ENCODE measurements at places on chromosomes 3 and 15. TPM values are rescaled to one million over a fixed set of nuclear protein-coding genes. Genes with fewer than 3 reads are reported as not detected.
A peak's percentile ranks its signal among the peaks of the same experiment; 100 is the strongest.

CLEC3B gene
- total RNA-seq: 1.4 TPM

DNA sequence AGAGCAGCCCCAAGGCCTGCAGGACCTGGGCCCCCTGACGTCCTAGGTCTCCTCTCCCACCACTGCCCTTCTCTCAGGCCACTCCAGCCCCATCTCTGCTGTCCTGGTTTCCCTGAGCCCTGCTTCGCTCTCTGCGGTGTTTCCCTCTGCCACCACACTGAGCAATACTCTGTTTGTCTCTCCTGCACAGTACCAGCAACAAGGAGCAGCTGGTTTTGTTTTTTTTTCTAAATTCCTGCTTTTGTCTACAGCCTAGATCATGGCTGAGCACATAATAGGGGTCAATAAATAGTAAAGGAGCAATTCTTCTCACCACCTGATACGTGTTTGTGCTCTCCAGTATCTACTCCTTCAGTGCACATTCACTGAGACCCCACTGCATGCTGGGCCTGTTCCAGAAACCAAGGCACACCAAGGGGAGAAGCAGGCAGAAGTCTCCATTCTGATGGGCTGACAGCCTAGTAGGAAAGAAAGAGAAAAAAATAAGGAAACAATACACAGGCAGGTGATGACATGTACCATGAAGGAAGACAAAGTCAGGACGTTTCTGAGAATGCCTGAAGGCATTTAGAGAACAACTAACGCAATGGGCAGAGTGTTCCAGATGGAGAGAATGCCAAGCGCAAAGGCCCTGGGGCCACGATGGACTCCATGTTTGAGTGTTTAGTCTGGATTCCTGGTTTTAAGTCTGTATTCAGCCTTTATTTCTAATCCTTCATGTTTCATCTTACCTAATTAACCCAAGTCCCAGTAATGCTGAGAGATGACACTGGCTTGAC, 6.0 kb upstream of the ACAD9 start:
- peak; percentile 81 for ATAC-seq

FBXW12 gene
- total RNA-seq: not detected

- ATAC-seq: no peak
Measured at GRCh38 chr3:27557411-27557810, 73.2 kb upstream of the SLC4A7 start.

DNA sequence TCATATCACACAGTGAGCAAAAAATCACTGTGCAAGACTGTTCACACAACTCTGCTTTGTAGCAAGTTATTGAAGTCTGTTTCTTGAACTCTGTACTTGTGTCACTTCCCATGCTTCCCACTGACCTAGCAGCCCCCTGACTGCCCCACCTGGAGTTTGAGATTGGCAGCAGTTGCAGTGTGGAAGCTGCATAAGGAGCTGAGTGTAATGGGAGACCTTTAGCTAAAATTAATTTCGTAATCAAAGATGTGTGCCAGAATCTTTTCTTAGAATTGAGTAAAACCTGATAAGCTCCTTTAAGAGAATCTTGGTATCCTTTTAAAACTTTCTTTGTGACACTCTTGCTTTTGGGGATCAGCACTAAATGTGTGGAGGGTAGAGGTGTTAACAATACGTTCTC, 42.8 kb downstream of the NKIRAS1 start:
- ATAC-seq: no peak

BCL2A1 gene
- not detected for total RNA-seq

- ATAC-seq: no peak
Measured at GRCh38 chr3:19702416-19703078, 231.5 kb downstream of the EFHB start.

DNA sequence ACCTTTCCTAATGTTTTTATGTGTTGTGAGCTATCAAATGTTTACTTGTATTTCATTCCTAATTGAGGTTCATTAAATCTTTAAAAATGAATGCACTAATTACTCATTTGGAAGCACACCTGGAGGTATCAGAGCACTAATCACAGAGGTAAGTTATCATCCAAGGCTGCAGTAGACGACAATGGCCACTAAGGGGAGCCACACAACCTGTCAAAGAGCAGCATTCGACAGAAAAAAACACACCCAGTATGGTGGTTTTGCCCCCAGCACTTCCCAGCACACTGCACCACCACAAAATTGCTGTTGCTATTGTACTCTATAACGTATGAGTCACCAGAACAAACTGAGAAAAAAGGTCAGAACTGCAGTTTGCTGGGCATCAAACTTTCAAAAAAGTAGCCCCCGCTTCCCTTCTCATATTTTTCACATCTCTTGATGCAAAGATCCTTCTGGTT, 205.9 kb upstream of the IGF1R start:
- peak; percentile 67 for ATAC-seq

- no peak for ATAC-seq
Measured at GRCh38 chr3:138404121-138404520, 30.3 kb upstream of the ESYT3 start.

PEX11A gene
- total RNA-seq: 14.0 TPM

DNA sequence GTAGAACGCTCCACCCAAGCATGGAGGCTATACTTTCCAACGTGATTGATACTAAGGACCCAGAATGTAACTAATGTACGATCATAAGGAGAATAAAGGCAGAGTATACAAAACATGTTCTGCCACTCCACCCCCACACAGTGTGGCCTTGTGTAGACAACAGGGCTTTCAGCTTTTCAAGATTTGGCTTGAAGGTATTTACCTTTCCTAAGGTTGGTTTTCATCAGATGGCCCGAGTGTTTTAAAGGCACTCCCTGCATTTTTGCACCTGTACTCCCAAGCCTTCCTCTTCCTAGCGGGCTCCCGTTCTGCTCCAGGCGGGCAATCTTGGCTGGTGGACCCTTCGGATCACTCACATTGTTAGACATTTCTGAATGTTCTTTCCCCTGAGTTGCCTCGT, 4.6 kb downstream of the SATB1 start:
- no peak for ATAC-seq

MLF1 gene
- 32.3 TPM for total RNA-seq

TERC gene
- total RNA-seq: 7.1 TPM

DNA sequence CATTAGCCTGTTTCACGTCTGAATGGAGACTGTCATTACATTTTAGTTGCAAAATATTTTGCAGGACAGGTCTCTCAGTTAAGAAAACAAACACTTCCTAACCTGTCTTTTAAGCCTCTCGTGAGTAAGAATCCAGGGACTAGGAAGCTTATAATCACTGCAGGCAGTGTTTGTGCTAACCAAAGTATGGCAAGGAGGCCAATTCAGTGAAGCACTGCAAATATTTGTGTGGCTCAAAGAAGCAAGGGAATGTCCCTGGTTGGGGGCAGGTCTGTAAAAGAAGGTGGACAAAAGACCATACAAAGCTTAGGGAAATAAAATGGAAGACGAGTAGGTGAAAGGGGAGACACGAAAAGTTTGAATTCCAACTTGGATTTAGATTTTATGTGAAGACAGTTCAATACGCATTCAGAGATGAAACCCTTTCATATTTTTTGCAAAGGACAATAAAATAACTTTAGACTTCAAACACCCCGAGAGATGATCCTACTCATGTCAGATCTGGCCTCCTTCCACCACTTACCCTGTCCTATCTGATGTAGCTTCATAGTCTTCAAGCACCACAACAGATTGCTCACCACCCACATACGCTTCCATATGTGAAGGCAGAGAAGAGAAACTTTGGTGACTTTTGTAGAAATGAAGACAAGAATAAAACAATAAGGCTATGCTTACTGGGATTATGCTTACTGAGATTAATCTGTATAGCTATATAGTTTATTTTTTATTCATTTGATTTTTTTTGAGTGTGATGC, 240.9 kb downstream of the TUSC7 start:
- peak; percentile 67 for ATAC-seq

- peak; percentile 11 for ATAC-seq
Measured at GRCh38 chr3:128198313-128198712, 45.0 kb downstream of the EEFSEC start.
